ENCODE measurements at places on chromosomes 2 and 18.
A peak's percentile ranks its signal among the peaks of the same experiment; 100 is the strongest.

- DNase-seq, result no peak
Measured at GRCh38 chr18:35642802-35643201, 61.3 kb downstream of the GALNT1 start.

- no peak for DNase-seq
Measured at GRCh38 chr2:37415128-37415820, 70.8 kb downstream of the QPCT start.

GRCh38 chr2:164496421-164496820, 124.9 kb downstream of the GRB14 start:
- no peak for DNase-seq

DNA sequence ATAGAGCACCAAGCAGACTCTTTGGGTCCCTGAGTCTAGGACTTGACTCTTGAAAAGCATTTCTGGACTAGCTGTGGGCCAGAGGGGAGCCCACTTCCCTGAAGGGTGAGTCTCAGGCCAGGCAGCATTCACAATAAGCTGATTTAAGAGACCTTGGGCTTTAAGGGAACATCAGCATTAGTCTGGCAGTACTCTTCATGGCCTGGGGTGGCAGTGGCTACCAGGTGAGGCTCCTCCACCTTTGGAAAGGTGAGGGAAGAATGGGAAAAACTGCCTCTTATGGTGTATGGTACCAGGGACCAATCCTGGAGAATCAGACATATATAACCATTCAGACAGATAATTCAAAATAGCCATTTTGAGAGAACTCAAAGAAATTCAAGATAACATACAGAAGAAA, 599.9 kb upstream of the POU3F3 start:
- peak; percentile 31 for DNase-seq

GRCh38 chr2:40230186-40230585, 221.7 kb downstream of the SLC8A1 start:
- DNase-seq, result no peak

GRCh38 chr18:10248738-10249137, 205.7 kb upstream of the APCDD1 start:
- DNase-seq, result no peak

DNA sequence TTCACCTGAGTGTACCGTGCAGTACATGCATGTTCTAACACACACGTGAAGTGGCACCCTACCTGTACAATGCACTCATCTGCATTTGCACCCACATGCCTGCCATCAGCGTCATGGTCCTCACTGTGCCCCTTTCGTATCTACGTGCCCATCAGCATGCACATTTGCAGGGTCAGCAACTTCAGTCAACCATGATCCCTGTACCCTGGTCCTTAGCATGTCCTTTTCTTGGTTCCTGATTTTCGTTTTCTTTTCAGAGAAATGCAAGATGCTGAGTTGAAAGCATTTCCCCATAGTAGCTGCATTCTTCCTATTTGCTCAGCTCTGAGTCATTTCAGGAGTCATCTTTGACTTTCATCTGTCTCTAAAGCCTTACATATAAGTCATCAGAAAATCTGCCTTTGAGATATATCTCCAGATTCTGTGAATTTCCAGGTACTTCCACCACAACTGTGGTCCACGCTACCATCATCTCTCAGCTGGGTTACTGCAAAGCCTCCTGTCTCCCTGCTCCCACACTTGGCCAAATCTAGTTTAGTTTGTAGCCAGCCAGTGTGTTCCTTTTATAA, 14.7 kb upstream of the PUM2 start:
- no peak for DNase-seq

GRCh38 chr2:60463249-60463648, 90.2 kb downstream of the BCL11A start:
- no peak for DNase-seq

- no peak for DNase-seq
Measured at GRCh38 chr2:182980115-182980514, 58.1 kb downstream of the NCKAP1 start.

DNA sequence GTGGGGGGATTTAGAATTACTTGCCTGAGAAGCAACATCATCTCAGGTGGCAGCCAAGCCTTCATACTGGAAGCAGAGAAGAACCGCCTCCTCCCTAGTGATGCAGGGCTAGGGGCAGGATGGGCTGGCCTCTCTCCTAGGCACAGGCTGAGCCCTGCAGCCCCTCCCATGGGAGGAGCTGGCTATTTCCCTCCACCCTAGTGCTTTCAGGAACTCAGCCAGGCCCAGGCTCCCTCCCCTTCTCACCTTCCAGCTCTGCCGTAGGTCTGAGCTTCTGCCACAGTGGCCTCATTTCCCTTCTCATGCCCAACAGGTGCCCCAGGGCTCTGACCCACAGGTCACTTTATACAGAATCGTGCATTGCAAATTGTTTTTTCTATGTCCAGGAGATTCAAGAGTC, 31.0 kb downstream of the CENPA start:
- peak; percentile 55 for DNase-seq

DNA sequence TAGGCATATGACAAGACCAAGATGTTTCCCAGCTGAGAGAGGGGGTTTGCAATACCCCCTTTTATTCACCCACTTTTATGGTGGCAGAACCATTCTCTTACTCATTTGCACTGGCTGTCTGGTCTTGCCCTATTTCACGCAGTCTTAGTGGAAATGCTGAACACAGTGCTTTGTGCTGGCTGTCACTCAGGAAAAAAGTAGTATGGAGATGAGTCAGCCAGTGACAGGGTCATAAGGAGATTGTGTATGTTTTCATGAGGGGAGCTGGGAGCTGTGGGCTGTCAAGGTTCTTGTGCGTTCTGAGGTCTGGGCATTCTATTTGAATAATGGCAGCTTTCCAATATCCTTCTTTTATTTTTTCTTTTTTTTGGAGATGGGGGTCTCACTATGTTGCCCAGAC, 10.9 kb upstream of the CNRIP1 start:
- no peak for DNase-seq

GRCh38 chr2:191556463-191556862, 121.5 kb upstream of the NABP1 start:
- no peak for DNase-seq
